ENCODE measurements at places on chromosomes 2 and 18.
A peak's percentile ranks its signal among the peaks of the same experiment; 100 is the strongest.

- no peak for DNase-seq
Observed at GRCh38 chr2:27583390-27583915, 611 bp downstream of the ZNF512 start.

DNA sequence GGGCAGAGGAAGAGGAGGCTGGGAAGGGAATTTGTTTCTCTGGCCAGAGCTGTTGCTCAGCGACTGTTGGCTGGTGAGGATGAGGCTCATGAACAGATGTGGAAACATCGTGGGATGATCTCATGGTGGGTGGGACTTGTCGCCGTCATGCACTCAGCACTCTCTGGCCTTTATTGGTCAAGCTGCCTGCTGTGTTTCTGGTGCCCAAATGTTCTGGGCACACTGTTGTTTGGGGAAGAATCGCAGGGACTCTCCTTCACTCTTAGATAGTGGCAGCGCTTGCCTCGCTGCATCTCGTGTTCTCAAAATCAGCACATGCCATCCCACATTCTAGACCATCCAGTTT is 145.6 kb downstream of the AGAP1 start:
- peak; percentile 67 for DNase-seq

DNA sequence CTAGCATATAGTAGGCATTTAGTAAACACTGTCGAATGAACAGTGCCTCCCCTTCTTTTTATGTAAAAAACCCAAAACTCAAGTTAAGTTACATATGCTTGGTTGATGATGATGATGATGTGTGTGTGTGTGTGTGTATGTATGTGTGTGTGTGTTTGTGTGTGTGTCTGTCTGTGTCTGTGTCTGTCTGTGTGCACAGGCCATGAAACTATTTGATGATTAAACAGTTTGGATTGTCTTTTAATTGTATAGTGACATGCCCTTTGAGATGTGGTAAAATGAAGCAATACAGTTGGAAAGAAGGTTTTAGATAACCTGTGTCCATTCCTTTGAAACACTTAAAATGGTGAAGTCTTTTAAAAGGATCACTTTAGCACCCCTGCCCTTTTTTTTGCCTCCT is 105.6 kb downstream of the MAP4K4 start:
- DNase-seq: no peak

DNA sequence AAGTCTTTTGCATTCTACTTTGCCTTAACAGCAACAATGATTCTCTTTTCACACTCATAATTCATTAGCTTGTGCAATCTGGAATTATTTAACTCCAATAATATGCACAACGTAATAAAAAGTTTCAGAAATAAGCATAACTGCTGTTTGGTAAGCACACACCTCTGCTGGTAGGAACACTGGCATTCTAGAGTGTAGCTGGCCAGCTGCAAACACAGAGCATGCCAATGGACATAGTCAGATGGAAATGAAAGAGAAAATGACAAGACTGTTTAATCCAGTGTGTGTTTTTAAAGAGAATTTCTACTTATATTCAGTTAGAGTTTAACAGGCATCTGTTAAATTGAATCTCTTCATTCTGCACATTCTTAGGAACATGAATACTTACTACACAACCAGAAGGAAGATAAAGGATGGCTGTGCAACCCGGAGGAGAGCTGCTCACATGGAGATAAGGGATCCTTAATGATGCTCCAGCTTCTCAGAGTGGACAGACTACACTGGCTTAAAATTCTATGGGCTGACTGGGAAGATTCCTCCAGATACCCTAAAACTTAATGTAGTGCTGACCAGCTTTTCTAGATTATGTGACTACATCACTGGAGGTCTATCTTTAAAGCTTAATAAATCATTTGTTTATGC is 94.6 kb upstream of the CHAC2 start:
- no peak for DNase-seq
